ENCODE measurements at places on chromosomes 5 and 9.

GRCh38 chr9:128159522-128159783 is 612 bp upstream of the BBLN start:
- no peak for DNase-seq

DNA sequence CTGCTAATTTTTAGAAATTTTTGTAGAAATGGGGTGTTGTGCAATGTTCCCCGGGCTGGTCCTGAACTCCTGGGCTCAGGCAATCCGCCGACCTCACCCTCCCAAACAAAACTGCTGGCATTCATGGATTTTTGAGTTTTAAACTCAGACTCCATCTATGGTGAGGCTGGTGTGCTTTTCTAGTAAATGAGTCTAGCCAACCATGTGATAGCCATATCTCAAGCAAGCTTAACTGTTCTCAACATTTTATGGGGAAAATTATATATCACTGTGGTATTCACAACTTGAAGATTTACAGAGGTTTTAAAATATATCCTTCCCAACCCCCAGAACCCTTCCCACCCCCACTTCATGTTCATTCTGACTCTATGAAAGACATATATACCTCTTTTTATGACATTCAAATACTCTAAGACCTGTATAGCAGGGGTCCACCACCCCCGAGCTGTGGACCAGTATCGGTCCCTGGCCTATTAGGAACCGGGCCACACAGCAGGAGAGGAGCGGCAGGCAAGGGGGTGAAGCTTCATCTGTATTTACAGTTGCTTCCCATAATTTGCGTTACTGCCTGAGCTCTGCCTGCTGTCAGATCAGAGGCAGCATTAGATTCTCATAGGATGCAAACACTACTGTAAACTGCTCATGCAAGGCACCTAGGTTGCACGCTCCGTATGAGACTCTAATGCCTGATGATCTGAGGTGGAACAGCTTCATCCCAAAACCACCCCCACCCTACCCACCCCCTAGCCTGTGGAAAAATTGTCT is 4.5 kb upstream of the NADK2 start:
- DNase-seq: no peak

- no peak for DNase-seq
These were observed 376.8 kb downstream of the IRX2 start for GRCh38 chr5:2374703-2375102.

- DNase-seq: no peak
These were observed 565.5 kb upstream of the DMAC1 start for GRCh38 chr9:8365029-8365428.

DNA sequence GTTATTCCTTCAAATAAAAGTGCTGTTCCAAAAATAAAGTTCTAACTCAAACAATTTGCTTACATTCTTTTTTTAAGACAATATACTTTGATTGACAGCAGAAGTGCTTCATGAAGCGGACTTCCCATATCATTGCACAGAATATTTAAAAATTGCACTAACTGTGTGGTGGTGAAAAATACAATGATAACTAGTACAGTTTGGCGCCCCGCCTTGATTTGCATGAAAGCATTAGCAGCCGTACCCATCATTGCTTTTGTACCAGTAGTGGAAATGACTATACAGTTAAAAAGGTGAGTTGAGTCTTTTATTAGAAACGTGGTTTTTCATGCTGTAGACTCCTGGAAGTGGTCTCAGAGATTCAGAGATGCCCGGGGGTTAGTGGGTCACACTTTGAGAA is 69.5 kb upstream of the MAP3K1 start:
- DNase-seq: no peak

DNA sequence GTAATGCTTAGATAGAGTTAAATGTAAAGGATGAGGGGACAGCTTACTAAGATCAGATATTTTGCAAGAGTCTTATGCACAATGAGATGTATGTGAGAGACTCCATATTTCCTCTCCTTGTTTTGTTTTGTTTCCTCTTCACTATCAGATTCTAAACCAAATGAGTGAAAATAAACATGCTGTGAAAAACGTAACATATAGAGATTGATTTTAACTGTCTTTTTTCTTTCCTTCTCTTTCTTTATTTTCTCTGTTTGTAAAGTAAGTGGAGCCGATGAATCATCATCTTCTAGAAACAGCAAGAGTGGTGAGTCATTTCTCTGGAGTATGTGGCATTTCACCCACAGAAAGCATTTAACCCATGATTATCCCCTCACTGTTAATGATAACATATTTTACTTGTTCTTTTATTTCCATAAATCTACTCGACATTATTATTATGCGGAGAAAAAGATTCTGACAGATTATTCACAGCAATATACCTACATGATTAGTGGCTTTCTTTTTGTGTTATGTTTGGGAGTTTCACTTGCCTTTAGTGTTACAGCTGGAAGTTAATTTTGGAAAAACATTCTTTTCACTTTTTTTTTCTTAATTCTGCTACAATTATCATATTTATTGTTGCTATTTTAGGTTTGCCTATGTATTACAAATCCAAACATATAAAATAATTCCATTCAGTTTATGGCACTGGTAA is 2.1 kb upstream of the ANXA1 start:
- no peak for DNase-seq

DNA sequence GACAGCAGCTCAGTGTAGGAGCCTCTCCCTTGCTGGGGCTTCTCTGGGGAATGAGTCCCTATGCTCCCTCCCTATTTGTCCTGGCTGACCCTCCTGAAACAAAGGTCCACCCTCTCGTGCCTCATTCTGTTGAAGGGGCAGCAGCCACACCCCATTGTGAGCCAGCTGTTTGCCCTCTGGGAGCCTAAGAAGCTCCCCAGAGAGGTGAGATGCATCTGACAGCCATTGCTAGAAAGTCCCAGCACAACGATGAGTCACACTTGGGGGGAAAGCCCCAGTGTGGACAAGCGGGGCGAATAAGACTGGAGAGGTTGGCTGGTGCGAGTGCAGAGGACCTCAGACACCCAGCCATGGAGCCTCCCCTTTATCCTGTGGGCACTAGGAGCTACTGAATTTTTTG is 101.4 kb downstream of the PPARGC1B start:
- DNase-seq: no peak

DNA sequence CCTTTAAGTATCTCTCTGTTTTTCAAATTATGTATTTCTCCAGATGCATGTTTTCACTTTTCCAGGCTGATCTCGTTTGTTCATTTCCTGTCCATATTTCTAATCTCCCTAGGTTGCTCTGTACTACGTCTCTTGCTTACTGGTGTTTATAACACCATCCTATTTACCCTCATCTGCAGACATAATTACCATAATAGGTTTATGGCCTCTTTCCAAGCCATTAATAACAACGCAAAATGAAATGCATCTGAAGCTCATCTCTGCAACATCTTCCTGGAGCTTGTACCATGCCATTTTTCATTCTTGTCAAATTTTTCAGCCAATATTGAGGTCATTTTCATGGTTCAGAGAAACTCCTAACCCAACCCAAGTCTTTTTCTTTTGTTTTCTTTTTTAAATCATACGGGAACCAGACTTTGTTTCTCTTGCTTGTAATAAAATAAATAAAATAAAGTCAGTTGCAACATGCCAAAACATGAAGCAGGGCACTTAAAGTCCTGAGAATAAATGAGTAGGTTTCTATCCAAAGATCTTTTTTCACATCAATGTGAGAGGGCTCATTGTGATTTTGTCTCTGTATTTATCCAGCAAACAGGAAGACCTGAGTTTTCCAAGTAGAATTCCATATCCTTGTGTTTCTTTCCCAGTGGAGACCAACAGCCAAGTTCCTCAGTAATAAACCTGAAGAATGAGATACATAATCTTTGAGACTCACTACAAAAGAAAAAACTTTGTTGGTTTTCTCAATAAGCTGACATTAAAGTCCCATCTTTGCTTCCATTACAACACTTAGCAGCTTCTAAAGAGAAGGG is 37.0 kb downstream of the DPYSL3 start:
- no peak for DNase-seq

DNA sequence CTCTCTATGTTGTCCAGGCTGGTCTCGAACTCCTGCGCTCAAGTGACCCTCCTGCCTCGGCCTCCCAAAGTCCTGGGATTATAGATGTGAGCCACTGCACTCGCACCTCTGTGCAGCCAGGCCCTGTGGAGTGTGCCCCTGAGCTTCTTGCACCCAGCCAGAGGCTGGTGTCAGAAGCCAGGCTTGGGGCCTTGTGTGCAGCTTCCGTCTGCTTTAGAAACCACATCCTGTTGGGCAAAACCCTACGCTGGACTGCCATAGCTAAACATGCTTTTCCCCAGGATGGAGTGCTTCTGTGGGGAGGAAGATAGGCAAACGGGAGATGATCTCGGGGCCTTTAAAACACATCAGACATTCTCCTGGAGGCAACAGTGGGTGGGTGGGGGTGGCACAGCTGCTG is 40.1 kb downstream of the PRRT1B start:
- peak; percentile 48 for DNase-seq

GRCh38 chr5:75948438-75948837 is 134.7 kb upstream of the SV2C start:
- DNase-seq: no peak

DNA sequence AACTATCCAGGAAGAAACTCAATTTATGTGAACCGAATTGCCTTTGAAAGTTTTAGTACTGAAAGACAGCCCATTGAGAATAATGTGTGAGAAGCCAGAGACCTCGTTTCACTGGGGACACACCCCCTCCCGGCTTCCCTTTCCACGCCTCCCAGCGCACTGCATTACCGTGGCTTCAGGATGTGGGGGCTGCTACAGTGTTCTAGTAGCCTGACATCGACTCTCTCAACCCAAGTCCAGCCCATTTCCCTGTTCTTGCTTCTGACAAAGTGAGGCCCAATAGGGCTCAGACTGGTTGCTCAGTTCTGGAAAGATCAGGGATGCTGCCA is 3.5 kb downstream of the PAX5 start:
- no peak for DNase-seq

DNA sequence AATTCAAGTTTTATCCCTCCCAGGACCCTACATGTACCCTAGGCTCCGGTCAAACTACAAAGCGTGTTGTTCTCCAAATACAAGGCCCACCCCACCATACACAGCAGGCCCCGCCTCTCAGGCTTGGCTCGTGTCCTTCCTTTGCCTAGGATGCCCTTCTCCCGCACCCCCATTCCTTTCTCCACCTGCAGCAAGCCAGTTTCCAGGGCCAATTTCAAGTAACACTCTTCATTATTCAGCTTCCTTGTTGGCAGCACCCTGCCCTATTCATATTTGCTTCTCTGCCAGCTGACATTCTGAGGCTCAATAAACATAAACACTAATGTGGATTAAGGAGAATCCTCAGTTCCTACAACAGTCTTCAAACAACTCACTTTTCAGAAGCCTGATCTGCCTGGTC is 31.7 kb downstream of the EPB41L4B start:
- no peak for DNase-seq

GRCh38 chr5:5276430-5276829 is 136.3 kb downstream of the ADAMTS16 start:
- no peak for DNase-seq

DNA sequence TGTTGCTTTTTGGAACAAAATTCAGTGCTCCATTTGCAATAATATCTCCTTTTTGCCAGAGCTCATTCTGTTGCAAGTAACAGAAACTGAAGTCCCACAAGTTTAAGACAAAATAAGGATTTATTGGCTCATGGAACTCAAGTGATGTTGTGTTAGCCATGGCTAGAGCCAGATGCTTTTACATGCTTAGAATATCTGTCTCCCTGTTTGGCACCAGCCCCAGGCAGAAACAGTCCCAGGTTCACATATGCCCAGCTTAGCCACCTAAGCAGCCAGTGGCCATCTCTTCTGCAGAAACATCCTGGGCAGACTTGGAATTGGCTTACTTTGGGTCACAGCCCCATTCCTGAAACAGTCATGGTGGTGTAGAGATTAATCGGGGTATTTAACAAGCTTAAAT is 540.9 kb upstream of the SGCD start:
- DNase-seq: no peak

GRCh38 chr5:172747471-172747870 is 23.5 kb downstream of the DUSP1 start:
- DNase-seq: no peak

DNA sequence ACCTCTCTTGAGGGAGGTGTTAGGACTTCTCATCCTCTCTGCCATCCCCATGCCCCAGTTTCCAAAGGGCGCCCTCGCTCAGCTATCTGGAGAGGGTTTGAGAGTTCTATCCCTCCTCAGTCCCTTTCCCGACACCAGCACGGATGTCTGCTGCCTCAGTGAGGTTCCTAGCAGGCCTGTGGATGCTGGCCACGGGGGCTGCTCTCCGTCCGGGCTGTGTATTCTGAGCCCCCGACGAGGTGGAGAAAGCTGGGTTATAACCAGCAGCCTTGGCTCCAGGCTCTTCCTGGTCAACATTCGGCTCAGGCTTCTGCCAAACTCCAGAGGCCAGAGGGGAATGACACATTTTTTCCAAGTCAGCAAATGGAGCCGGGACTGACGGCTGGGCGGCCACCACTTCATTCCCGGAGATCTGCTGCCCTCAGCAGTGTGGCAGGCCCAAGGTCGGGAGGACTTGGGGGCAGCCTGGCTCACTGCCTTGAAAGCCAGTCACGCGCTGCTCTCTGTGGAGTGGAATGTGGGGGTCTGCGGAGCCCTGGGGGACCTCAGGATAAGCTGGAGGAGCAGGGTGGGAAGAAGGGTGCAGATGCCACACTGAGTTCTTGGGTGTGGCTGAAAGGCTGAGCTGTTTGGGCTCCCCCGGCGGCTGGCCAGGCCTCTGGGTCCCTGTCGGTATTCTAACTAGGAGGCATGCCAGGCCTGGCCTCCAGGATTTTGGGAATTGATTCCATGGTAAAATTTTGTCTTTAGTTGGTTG is 27.4 kb downstream of the PTPA start:
- DNase-seq: no peak

- no peak for DNase-seq
These were observed 173.5 kb upstream of the FOXD4L5 start for GRCh38 chr9:65458465-65458864.

DNA sequence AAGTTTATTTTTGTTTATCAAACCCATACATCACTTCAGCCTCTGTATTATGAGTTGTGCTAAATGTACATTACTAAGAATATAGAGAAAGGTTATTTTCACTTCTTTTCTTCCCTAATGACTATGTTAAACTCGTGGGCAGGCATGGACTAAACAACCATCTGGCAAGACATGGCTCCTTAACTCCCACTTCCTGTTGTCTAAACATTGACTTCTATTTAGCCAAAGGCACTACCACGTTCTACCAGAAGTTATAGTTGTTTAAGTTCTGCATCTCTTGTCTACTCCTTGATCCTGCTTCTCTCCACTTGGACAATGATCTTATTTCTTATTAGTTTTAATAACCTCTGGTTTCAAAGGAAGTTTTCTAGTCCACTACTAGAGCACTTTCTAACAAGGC is 136.1 kb downstream of the MACIR start:
- DNase-seq: no peak

GRCh38 chr9:111063332-111063731 is 25.1 kb upstream of the LPAR1 start:
- DNase-seq: no peak

DNA sequence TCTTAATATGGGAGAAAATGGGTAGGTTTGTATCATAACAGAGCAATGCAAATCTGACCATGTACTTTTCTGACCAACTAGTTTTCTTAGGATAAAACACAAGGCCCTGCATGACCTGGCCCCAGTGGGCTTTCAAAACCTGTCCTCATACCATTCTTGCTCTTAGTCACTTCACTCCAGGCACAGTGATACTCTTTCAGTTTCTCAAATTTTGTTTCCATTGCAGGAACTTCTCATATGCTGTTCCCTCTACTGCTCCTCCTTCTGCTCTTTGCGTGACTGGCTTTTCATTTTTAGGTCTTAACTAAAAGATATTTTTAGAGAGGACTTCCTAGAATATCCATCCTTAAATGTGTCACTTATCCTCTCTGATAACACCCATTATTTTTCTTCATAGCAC is 112.4 kb downstream of the INIP start:
- DNase-seq: no peak

All from pons (tissue), 1 donor.